GOT3 (cell line): ENCODE measurements at places on chromosomes 2 and 18.

DNA sequence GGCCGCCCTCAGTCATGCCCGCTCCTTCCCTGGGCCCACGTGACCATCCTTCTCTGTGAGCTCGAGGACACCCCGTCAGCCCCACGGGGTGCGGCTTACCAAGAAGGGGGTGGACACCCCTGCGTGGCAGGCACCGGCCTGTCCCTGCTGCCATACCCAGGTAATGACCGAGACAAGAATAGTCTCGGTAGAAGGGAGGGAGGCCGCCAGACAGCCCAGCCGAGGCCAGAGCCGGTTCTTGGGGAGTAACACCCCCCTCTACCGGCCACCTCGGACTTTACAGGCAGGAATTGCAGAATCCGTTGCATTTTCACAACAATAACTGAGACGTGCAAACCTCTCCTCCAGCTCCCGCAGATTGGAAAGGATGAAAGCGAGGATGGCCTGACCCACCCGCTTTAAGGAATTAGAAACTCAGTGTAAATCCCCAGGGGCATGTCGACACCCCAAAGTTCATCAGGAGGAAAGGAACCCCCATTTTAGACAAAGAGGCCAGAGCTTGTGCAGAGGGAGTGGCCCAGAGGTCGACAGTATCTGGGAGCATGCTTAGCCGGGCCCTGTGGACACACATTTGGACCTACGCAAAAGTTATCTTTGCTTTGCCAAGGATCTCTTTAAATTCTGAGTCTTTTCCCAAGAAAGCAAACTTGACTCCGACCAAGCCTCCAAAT is 60.1 kb upstream of the GLI2 start:
- DNase-seq = no peak

GRCh38 chr2:233082931-233083755 is 23.0 kb downstream of the INPP5D start:
- DNase-seq = no peak

DNA sequence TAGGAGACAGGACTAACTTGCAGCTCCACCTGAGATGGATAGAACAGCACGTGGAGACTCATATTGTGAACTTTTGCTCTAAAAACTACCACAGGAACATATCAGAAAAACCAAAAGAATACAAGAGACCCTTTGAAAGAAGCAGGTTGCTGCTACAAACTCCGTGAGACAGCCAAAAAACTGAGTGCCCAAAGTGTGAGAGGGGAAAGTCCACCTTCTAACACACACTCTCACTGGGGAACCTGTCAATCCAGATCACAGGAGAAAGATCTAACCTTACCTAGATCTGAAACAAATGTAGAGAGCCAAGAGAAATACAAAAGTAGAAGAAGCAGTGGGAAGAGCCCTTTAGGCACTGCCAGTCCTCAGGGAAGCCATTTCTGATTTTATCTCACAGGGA is 46.3 kb upstream of the SPOPL start:
- DNase-seq = no peak

DNA sequence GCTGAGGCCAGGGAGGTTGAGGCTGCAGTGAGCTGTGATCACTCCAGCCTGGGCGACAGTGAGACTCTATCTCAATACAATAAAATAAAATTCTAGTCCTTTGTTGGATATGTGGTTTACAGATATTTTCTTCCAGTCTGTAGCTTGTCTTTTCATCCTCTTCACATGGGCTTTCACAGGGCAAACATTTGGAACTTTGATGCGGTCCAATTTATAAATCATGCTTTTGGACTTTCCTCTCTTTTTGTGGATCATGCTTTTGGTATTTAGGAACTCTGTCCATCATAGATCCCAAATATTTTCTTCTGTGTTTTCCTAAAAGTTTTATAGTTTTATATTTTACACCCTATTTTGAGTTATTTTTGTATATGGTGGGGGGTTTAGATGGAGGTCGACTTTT is 14.9 kb downstream of the RAB10 start:
- DNase-seq = no peak

- no peak for DNase-seq
These were observed 29.0 kb downstream of the LPIN1 start for GRCh38 chr2:11775384-11775783.

- no peak for DNase-seq
These were observed 250.4 kb upstream of the DSEL start for GRCh38 chr18:67766930-67767329.

DNA sequence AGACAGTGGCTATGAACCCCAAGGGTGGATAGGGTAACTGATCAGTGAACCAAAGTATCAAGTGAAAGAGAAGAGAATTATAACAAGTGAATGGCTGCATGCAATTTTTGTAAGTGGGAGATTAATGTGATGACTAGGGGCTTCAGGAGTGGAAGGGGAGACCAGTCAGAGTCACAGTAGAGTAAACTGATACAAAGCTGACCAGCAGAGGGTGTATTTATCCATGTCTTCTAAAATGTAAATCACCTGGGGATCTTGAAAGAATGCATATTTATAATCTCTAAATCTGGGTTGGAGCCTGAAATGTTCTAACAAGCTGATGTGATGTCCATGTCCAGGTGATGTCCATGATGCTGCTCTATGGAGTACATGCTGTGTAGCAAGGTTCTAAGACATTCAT is 1351.3 kb upstream of the CHAC2 start:
- no peak for DNase-seq

GRCh38 chr18:44732599-44732998 is 51.9 kb downstream of the SETBP1 start:
- no peak for DNase-seq

DNA sequence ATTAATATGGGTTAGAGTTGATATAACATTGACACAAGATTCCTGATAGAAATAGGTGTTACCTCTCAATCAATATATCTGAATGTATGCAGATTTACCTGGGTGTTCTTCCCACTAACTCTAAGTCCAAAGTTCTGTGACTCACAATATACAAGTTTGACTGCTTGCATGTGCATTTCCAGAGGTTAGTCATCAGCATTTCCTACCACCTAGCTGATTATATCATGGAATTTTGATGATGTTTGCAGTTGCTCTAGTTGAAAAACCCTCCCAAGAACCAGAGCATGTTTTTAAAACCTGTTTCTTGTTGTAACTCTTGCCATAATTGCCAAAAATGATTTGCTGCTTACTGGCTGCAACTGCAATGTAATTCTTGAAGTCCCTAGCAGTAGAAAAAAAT is 15.0 kb upstream of the DSG1 start:
- DNase-seq = no peak

- DNase-seq = no peak
These were observed 85.2 kb upstream of the POU3F3 start for GRCh38 chr2:104768694-104769093.

- no peak for DNase-seq
These were observed 23.0 kb downstream of the MALT1 start for GRCh38 chr18:58694221-58694620.

GRCh38 chr18:3689986-3690763 is 240.2 kb downstream of the TGIF1 start:
- no peak for DNase-seq

DNA sequence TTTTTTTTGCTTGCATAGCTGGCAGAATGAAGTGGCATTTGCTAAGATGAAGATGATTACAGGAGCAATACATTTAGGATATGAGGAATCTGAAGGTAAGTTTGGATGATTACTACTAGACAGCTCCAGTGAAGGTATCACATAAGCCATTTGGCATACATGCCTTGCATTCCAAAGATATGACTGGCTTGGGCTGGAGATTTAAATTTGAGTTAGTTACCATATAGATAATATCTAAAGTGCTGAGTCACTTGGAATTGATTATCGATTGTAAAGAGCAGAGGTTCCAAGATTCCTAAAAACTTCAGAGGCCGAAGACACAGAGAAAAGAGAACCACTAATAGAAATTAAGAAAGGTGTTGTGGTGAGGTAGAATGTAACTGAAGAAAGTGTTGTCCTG is 1026.4 kb downstream of the DSC3 start:
- DNase-seq = no peak

GRCh38 chr18:7604361-7604760 is 37.2 kb downstream of the PTPRM start:
- no peak for DNase-seq

- DNase-seq = no peak
These were observed 3.1 kb upstream of the MATN3 start for GRCh38 chr2:20015482-20016083.

DNA sequence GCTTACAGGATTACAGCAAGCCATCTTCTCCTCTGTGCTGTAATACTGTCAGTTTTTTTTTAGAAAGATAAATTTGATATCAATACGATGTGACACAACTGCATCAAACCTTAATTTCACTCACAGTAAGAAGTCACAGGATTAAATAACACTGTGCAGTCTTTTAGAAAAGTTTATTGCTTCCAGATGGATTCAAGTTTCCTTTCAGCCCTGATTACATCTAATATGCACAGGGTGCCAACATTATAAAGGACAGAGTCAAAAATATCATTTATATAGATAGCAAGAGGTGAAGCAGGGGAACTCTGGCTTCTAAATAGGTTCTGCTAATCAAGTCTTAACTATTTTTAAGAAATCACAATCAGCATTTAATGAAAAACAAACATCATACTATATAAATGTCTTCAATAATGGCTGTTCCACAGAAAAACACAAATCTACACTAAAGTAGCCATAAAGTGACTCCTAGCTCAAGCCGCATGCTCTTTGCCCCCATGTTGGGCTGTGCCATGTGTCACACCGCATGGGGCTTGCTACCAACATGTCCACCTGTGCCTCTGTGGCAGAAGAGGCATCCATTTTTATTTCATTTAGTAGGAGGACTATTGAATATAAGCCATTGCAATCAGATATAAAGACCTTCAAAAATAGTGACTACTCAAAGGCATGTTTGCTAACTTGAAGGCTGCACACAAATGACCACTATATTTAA is 35.0 kb downstream of the CERKL start:
- DNase-seq = no peak

DNA sequence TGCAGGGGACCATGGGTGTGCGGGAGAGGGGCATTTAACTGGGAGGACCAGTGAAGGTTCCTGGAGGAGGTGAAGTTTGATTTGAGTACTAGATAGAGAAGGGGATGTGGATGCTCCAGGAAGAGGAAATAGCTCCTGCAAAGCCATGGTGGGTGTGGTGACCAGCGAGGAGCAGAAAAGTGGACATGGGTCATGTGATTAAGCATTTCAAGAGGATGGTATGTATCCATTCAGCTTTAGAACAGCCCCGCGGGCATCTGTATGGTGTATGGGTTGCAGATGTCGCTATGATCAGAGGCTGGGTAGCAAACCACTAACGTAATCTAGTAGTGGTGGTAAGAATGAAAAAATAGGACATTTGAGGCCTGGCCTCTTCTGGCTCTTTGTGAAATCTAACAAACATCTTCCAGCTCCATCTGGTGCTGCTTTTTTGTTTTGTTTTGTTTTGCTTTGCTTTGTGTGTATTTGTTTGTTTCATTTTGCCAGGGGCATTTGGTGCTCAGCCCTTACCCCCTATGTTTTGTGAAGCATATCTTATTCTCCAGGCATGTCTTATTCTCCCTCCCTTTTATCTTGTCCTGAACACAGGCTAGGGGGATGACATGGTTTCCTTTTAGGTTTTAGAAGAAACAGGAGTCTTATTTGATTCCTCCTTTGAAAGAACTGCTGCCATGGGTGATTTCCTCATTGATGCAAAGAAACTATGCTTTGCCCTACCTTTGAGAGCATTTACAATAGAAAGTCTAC is 226.1 kb downstream of the LRRTM1 start:
- DNase-seq = no peak

DNA sequence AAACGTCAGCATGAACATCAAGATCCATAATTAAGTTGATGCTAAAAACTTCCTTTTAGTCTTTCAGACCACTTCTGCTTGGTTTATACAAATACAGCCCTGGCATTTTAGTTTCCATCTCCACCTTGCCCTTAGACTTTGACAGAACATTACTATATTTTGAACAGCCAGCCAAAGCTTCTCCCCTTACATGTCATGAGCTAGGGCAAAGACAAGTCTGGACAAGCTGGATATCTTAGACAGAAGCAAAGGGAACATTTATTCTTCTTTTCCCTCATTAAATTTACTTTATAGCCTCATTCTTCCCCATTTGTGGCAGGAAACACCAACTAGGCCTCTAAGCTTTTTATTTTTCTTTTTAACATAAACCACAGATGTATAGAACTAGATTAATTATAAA is 403.3 kb downstream of the SUCLG1 start:
- DNase-seq = no peak

DNA sequence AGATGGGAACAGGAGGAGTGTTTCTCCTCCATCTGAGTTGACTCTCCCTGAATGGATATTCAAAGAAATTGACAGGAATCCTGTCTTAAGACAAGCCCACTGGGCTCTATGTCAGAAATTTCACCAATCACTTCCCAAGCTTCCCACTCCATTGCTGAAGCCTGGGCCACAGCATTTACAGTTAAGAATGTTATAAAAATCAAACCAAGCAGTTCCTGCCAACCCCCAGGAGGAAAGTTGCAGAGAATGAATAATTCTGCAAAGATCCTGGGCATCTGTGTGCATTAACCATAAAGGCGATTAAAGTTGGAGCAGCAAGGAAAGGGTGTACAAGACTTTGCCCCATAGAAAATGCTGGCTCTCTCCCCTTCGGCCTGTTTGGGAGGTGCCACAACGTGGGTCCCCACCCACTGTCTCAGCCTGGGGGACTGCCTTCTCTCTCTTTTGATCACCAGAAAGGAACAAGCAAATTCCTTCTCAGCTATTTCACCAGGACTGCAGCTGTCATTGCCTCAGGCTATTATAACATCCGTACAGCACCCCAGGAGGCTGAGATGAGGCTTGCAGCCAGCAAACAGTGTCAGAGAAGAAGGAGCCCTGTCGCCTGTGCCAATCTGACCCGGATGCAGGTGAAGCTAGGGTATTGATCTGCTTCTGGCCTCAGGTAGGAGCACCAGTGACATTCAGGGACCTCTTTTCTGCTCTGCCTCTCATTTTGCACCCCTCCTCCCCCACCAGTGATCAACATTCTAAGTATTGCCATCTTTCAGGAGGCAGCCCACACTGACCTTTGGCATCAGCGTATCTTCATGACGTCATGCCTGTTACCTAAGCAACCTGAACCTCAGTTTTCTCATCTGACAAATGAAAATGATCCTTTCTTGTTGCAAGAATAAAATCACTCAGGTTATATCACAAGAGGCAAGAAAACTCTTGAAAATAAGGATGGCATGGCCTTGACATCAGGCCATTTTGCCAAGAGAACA is 219.0 kb downstream of the SH3BP4 start:
- DNase-seq = peak; percentile 56

- no peak for DNase-seq
These were observed 120.6 kb upstream of the SMAD7 start for GRCh38 chr18:49071317-49071716.

DNA sequence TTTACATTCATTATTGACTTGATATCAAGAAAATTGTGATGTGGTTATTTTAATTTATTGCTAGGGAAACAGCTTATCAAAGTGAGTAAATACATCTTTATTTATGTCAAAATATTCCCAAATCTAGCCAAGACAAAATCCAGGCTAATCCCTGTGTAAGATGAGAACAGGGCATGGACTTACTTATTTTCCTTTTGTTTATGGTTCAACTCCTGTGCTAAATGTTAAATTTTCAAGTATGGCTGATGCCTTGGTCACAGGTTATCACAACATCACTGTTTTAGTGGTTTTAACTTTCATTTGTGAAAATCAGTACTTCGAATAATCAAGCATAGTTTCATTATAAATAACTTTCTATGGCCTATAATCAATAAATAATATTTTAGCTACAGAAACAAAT is 657.0 kb upstream of the SYT4 start:
- no peak for DNase-seq

GRCh38 chr2:242031481-242032019 is 162.0 kb downstream of the RTP5 start:
- peak; percentile 8 for DNase-seq
